ENCODE measurements at places on chromosomes 16 and 17. TPM values are rescaled to one million over a fixed set of nuclear protein-coding genes. Genes with fewer than 3 reads are reported as not detected.

Gene ARHGAP44
- 0.21 TPM for total RNA-seq

GRCh38 chr17:69900101-69900500 lies 174.9 kb upstream of the KCNJ16 start:
- H3K4me1 ChIP-seq = no peaks in the 10 kb centered on the region
- H3K27me3 ChIP-seq = no peaks in the 10 kb centered on the region
- H3K27ac ChIP-seq = no peak overlapping the region
- no peaks in the 10 kb centered on the region for H3K36me3 ChIP-seq

DNA sequence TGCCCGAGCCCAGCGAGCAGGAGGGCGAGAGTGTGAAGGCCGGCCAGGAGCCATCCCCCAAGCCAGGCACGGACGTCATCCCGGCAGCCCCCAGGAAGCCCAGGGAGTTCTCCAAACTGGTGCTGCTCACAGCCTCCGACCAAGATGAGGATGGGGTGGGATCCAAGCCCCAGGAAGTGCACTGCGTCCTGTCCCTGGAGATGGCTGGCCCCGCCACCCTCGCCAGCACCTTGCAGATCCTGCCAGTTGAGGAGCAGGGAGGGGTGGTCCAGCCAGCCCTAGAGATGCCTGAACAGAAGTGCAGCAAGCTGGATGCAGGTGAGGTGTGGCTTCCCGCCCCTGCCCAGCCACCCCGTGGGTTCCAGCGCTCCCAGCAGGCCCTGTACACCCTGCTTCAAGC lies 18.0 kb downstream of the FLYWCH1 start:
- H3K27ac ChIP-seq = no peak overlapping the region
- DNase-seq = no peak
- H3K36me3 ChIP-seq = peaks cover 12% of the 10 kb centered on the region

- H3K36me3 ChIP-seq = no peaks in the 10 kb centered on the region
- no peak overlapping the region for H3K4me3 ChIP-seq
- H3K27ac ChIP-seq = no peak overlapping the region
Observed at GRCh38 chr17:76797241-76797840, 59.4 kb downstream of the MFSD11 start.

GRCh38 chr17:43528319-43528987 lies 17.7 kb downstream of the ETV4 start:
- DNase-seq = no peak
- H3K27ac ChIP-seq = no peak overlapping the region
- H3K4me1 ChIP-seq = no peaks in the 10 kb centered on the region
- peaks cover 24% of the 10 kb centered on the region for H3K36me3 ChIP-seq

DNA sequence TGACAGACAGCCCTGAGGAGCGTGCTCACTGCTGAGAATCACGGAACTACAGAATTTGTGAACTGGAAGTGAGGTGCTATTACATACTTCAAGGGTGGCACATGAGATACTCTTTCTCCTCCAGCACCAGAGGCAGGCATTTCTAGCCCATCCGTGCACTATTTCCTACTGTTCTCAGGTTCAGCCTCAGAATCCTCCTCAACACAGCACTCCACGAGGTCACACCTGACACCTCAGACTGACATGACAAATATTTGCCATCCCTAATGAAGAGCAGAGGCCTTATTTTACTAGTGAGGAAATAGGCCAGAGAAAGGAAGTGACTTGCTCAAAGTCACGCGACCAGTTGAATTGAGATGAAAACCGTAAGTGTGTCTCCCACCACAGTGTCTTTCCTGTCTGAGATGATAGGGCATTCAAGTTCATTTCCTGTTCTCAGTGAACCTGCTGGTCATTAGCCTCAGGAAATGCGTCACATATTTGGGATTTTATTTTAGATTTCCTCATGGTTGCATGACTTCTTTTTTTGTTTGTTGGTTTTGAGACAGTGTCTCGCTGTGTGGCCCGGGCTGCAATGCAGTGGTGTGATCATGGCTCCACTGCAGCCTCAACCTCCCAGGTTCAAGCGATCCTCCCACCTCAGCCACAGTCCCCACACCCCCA lies 23.6 kb downstream of the SEZ6 start:
- DNase-seq = peak; percentile 40
- peaks cover 19% of the 10 kb centered on the region for H3K4me1 ChIP-seq
- peak overlapping the region; percentile 70 for H3K27ac ChIP-seq
- no peaks in the 10 kb centered on the region for H3K27me3 ChIP-seq
- H3K36me3 ChIP-seq = no peaks in the 10 kb centered on the region

DNA sequence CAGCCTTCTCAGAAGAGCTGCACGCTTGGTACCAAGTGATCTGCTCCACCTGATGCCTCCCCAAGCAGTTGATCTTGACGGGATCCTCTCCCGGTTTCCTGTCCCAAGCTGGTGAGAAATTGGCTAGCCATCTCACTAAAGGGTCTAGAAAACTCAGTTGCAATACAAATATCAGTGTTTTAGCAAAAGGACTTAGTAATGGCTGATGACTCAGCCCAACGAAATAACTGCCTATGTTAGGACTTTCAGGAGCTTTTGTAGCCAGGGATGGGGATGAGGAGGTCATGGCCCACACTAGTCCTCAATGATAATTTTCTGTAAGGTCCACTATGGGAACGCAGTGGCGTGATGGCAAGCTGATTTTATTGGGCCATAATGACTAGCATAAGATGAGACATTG lies 23.3 kb upstream of the ENGASE start:
- H3K27ac ChIP-seq = no peak overlapping the region
- DNase-seq = no peak
- H3K36me3 ChIP-seq = no peaks in the 10 kb centered on the region
- H3K4me1 ChIP-seq = no peaks in the 10 kb centered on the region
- peaks cover 3% of the 10 kb centered on the region for H3K27me3 ChIP-seq
- H3K4me3 ChIP-seq = no peak overlapping the region

Gene TERB1
- total RNA-seq = 0.34 TPM
